ENCODE measurements at places on chromosomes 7 and 10. TPM values are rescaled to one million over a fixed set of nuclear protein-coding genes. Genes with fewer than 3 reads are reported as not detected.

DNA sequence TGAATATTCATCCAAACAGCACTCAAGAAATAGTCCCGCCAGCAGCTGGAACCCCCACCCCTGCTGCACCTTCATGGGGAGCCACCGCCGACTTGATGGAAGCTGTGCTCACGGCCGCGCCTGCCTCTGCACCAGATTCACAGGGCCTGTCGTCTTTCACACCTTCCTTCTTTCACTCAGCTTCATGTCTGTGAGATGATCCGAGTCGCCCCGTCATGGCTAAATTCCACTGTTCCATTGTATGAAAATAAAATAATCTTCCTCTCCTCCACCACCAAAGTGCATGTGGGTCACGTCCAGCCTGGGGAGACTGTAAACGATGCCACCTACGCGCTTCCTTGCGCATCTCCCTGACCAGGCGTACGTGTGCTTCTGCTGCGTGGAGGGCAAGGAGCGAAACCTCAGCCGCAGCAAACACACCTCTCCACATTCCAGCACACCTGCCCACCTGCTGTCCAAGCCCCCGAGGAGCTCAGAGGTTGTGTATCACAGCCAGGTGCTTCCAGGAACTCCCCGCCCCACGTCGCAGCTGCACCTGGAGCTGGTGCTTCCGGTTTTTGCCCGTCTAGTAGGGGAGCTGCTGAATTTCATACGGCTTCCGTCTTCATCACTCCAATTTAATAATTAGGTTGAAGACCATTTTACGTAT is 137.0 kb downstream of the PTPRN2 start:
- no peak for DNase-seq

GRCh38 chr10:31390804-31391203 is 71.8 kb downstream of the ZEB1 start:
- DNase-seq = no peak

DNA sequence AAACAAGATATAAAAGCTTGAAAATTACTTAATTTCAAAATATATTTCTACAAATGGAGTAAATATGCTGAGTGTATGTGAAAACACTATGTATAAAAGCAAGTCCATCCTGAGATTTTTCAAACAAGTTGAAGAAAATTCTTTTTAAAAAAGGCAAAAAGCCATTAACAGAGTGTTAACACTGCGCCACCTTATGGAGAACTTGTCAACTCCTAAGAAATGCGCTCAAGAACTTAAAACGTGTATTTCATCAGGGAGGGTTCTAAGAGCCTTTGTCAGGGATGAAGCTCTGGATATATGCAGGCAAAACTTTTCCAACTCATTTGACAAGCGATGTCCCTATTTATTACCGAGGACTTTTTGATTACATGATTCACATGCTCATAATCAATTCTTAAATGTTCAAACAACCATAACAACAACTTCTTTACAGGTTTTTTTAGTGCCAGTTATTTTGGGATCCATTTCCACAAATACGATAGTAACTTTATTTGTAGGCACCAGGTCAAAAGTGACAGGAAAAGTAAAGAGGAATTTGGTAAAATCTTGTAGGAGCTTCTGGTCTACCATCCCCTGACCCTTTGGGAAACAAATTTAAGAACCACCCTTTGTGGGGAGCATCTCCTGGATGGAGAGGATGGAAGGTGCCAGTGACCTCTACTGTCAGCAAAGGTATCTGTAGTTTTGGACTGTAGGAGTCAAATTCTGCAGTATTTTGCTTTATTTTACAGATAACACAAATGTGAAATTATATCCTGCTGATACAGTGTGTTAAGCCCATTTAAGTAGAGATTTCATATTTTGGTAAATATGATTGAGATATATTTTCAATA is 23.2 kb downstream of the CALCR start:
- DNase-seq = no peak

Gene PNLIPRP1
- polyA plus RNA-seq = not detected

DNA sequence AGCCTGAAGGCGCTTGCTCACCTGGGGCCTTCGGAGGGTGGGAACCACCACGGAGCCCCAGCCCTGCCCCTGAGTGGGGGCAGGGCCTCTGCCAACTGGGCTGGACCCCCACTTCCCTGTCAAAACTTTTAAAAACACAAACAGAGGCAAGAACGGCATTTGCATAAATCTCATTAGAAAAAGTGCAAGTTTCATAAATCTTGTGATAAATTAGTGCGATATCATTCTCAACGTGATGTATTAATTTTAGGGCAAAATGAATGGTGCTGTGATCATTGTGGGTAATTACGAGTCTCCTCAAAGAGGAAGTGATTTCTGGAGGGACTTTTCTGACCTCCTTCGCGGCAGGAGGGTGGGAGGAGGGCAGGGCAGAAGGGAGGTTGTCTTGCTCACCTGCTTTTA is 98.3 kb downstream of the CDH23 start:
- DNase-seq = no peak

DNA sequence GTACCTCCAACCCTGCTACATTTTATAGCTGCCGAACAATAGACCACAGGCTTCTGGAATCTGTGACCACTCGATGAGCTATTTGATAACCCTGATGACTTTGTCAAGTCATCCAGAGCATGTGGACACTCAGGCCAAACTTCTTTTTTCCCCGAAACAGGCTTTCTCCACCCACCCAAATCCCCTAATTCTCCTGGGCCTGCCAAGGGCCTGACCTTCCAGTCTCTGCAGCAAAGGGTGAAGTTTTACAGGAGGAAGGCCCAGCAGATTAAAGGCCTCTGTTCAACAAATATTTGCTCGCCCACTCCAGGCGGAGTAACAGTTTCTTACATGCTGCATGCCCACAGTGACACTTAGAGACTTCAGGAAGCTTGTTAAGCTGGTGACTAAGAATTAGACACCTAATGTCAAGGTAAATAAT is 2.0 kb downstream of the JCAD start:
- no peak for DNase-seq

DNA sequence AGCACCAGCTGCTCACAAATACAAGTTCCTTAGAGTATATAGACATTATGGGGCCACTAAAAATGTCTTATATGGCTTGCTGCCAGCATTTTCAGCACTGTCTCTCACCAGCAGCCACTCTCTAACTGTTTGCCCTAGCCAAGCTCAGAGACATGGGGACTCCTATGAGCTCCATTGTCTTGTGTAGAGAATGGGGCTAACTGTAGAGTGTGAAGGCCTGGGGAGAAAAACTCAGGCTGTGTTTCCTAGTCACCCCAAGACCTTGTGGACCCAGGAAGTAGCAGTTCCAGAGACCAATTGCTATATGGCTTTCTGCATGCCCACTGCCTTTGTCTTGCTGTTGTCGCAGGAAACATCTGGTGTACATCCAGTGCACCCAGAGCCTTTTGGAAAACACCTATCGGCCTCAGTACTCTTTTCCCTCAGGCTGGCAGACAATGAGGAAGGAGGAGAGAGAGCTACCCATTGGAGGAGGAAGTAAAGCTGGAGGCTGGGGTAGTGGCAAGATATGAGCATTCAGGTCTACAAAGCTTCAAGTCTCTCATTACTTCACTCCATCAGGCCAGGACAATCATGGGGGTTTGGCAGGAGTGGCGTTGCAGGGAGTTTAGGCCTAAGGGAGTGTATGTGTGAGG is 28.4 kb downstream of the ENTPD1 start:
- no peak for DNase-seq

DNA sequence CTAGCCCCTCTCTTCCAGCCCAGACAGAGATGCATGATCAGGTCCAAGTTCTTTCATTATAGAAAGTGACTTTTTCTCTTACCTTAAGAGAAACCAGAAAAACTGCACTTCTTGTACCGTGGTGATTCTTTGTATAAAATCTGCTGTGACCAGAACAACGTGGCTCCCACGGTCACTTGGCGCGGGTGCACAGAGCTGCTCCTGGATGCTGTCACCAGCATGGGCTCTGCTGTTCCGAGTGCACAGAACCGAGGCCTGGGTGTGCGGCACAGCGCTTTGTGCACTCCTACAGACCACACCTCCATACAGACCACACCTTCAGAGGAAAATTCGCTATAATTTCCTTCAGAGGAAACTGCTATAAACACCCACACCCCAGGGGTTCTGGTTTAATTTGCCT is 26.0 kb downstream of the VIPR2 start:
- no peak for DNase-seq

GRCh38 chr10:49655099-49655498 is 24.4 kb upstream of the C10orf53 start:
- no peak for DNase-seq

Gene TMEM196
- not detected for polyA plus RNA-seq

DNA sequence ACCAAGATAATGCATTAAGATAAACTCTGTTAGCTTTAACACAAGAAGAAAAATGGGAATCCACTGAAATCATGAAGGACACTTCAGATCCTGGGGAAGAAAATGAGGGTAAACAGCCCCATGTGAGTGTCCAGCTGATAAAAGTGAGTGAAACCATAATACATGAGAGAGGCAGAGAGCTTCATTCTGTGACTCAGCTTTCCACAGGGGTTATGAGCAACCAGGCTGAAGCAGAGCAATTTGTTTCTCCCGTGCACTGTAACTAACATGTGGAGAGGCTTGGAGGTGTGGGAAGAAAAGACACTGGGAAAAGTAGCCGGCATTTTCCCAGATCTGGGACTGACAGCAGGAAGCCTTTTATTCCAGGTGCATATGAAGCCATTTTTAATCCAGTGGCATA is 971.7 kb downstream of the ANKRD7 start:
- DNase-seq = no peak

GRCh38 chr7:43758822-43759683 is 573 bp downstream of the BLVRA start:
- DNase-seq = no peak

GRCh38 chr7:114818501-114818900 is 103.4 kb upstream of the MDFIC start:
- DNase-seq = no peak

DNA sequence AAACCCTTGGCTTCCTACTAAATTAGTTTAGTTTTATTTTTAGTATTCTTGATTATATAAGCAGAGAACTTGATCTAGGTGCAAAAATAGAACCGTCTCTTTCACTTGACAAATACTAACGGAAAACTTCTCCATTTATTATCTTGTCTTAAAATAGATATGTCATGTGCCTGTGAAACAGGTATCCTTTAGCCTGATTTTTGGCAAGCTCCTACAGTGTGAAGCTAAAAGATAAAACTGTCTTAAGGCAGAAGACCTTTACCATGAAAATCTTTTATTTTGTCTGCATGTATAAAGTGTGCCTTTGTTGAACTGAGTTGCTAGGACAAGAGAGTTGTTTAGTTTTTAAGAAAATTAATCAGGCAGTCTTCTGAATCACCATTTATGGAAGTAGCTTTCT is 90.6 kb downstream of the CYP51A1 start:
- DNase-seq = no peak

Gene ITPRIP
- polyA plus RNA-seq = 7.1 TPM

DNA sequence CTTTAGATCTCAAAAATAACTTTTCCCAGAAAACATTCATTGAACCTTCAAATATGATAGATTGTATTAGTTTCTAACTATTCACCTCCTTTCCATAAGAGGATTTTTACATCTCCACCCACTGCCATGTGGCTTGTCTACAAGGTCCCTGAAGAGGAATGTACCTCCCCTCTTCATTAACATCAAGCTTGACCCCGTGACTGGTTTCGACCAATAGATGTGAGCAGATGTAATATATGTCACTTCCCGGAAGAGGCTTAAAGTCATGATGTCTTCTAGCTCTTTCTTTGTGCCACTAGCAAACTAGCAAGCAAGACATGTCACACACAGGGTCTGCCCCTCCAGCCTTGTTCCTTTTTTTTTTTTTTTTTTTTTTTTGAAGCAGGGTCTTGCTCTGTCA is 6.9 kb downstream of the BAZ1B start:
- no peak for DNase-seq

Gene INSYN2A
- polyA plus RNA-seq = 1.1 TPM

GRCh38 chr10:126804396-126804795 is 100.8 kb upstream of the DOCK1 start:
- no peak for DNase-seq

GRCh38 chr7:159211540-159212182 is 67.0 kb upstream of the VIPR2 start:
- peak; percentile 74 for DNase-seq

DNA sequence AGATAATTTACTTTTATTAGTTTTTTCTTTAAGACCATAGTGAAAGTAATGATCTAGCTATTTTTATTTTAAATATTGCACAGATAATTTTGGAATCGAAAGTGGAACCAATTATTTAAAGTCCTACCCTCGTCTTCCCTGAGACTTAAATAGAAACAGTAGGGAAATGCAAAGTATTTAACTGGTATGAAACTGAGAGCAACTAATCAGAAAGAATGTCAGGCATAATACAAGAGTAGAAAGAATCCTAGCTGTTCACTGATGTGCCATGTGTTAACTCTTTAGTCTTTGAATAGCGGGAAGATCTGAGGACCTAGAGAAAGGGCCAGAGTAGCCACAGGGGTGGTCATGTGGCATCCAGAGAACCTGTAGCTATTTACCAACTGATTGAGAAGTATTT is 630.0 kb downstream of the NRG3 start:
- DNase-seq = no peak

DNA sequence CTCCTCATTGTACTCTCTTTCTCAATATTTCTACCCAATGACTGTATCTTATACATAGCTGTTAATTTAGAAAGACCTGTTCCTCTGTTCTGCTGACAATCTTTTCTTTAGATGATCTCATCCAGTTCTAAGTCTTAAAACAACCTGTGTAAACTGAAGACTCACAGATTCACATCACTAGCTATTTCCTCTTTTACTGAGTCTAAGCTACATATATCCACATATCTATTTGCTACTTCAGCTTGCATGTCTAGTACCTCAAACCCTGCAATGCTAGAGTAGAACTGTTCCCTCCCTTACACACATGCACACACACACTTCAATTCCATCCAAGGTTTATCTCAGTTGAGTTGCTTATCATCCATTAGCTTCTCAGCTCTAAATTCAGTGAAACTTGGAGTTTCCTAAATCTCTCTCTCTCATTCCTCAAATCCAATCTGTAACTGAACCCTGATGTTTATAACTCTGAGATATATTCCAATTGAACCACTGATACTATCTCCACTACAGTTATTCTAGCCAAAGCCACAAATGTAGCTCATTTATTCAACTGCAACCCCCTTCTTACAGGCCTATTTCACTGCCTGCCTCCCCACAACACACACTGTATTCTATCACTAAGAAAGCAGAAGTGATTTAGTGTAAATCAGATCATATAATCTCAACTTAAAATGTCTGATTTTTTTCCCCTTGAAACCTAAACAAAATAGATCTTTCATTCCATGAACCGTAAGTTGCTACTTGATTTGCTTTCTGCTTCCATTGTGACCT is 1036.8 kb upstream of the POT1 start:
- no peak for DNase-seq

Gene PARD3
- 40.0 TPM for polyA plus RNA-seq

Gene TLL2
- 2.1 TPM for polyA plus RNA-seq

DNA sequence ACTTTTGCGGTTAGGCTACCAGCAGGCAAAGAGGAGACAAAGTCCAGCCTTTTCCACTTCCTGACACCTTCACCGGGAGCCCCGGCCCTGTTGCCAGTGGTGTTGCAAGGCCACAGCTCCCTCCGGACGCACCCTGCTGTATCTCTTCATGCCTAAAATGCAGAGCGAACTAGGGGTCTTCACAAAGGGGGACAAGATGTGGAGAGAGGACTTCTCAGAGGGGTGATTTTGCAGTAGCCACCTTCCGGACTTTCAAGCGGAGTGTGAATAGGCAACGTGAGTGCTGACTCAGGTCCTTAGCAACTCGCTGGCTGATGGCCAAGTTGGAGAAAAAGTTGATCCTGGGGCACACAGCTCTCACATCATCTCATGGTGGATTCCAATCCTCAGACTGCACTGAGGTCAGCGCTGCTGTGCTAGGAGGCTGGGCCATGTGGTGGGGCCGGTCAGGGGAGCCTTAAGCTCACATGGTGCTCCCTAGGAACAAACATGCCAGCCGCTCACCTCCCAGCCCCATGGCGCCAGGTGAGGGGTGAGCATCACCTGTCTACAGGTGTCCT is 166.3 kb downstream of the LCOR start:
- DNase-seq = no peak

Gene INMT
- polyA plus RNA-seq = 8.3 TPM

Data from forelimb muscle (tissue), 1 donor.